ENCODE measurements at places on chromosomes 2 and 18.

DNA sequence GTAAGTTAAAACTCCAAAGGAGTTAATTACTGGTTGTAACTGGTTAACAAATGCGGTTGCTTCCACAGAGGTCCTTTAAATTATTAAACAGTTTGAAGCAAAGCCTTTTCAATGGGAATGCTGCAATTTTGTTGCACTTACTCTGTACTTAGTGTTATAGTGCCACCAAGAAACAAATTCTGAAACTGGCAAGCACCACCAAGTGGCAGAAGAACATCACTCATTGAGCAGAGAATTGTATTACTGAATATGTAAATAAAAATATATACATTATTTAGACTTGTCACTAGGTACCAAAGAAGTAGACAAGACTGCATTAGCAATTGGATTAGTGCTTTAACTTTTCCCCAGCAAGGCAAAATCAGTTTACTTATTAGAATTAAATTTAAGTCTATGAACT, 2.6 kb upstream of the TMEFF2 start:
- no peak for DNase-seq

GRCh38 chr2:224211181-224211480, 172.0 kb upstream of the SERPINE2 start:
- no peak for DNase-seq

DNA sequence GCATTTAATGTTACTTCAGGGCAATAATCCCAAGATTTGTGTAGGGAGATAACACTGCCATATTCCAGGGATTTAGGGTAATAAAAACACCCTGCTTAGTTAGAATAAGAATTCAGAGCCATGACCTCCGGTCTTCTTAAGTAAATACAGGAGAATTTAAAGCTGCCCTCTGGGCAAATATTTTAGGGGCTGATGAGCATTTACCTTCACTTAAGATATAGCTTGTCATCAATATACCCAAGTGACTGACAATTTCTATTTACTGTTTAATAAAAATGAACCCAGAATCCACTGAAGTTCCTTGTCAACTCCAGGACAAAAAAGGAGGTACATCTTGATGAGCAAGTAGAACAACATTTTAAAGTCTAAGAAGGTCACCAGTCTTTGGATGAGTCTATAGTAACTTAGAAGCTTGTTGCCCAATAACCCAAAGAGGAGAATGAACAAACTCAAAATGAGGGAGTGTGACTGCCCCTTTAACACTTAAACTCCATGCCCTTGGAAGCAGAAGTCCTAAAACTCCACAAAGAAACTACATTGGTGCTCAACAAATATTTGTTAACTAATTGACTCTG, 24.3 kb upstream of the IKZF2 start:
- no peak for DNase-seq

- DNase-seq = no peak
Measured at GRCh38 chr2:240163844-240164574, 23.6 kb upstream of the OTOS start.

DNA sequence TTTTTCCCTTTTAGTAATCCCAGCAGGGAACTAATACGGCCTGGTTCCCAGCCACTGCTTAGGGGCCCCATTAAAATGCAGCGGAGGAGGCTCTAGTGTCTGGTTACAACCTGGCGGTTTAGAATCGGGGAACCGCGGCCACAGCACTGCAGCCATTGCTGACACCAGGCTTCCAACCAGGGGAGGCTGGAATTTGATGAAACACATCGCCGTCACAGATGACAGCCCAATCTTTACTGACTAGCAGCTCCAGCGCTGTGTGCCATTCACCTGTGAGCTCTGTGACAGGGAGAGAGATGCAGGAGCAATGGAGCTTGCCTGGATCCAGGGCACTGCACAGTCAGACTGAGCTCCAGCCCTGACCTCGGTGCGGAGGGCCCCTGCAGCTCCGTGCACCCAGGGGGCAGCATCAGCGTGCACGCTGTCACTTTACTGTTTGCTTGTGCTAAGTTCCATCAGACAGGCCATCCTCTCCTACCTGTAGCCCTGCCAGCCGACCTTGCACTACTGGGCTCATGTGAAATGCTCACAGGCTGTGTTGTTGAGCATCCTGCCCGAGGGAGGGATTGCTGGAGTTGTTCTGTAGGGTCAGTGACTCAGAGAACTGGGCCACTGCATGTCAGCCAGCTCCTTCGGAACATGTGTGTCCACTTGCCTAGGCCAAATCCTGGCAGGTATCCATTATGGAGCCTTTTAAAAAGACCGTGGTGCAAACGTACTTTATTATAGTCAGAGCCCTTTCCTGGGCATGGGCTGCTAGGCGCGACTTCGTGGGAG, 203.5 kb downstream of the SEPTIN10 start:
- no peak for DNase-seq

DNA sequence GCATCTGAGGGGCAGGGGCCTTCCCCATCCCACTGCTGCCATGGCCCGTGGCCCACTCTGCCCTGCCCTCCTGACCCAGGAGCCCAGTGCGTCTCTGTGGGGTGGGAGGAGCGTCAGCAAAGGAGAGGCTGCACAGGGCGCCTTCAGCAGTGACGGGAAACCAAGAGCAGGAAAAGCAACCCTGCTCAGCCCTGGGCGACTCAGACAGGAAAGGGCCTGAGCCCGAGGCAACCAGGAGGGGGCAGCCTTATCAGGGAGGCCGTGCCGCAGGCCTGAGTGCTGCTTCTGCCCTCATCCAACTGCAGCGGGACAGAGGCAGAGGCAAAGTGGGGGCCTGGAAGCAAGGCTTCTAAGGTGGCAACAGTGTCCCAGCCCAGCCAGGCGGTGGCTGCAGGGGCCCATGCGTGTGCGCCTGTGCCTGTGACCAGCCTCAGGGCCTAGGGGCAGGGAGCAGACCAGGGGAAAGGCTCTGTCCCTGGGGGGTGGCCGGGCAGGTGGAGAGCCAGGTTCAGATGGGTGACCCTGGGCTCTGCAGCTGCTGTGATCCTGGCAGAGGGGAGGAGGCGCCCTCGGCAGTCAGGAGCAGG, 23.3 kb upstream of the ALPI start:
- DNase-seq = no peak

DNA sequence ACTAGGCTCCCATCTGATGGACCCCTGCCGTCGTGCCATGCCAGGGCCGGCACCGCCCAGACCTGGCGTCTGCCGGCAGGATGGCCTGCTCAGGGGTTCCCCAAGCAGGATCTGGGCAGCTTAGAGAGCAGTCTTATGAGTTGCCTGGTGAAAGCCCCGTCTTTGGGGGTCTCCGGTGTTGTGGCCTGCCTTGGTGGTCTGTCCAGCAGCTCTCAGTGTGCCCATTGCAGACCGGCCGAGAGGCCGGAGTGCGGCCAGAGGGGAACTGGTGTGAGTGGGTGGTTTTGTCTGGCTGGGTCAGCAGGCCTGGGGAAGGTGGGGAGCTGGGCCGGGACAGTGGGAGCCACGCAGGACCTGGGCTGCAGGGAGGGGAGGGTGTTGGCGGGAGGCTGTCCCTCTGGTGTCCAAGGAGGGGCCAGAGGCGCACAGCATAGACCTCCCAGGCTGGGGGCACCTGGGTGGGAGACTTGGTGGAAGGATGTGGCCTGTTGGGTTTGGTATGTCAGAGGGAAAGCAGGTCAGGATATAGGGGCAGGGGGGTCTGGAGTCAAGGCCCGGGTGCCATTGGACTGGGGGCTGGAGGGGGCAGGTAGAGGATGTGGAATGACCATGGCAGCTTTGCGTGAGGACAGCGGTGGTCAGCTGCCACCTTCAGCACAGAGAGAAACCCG, 16.5 kb downstream of the GPC1 start:
- no peak for DNase-seq

- DNase-seq = no peak
Measured at GRCh38 chr2:31413862-31414550, 536 bp downstream of the XDH start.

DNA sequence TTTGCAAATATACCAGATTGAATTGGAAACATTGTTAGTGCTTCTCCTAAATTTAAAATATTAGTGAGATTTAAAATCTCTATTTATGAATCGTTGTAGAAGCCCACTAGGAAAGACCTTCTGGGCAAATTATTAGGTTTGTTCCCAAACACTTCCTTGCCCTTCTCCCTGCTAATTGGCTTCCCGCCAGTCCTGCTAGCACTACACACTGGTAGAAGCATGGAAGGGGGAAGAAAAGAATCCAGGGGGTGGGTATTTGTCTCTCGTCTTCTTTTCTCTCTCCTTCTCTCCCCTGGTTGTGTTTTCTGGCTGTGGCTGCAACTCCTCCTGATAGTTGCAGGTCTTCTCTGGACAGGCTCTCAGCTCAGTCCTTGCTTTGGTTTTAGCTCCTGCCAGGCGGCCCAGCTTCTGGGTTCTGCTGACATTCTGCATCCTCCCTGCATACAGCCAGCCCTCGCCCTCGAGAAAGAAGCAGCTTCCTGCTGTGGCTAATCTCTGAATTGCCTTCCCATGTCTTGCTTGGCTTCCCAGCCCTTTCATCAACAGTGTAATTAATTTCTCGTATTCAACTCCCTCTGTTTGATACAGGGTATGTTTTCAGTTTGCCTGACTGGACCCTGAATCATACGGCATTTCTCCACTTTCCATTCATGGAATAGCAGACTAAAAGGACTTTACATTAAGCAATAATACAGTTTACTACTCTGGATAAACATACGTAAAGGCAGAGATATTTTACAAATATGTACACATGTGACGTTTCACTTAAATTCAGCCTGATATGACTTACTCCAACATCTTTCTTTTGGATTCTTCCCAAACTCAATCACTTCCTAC, 6.9 kb upstream of the PARD3B start:
- DNase-seq = no peak

GRCh38 chr2:238171575-238172187, 12.9 kb downstream of the ERFE start:
- no peak for DNase-seq

DNA sequence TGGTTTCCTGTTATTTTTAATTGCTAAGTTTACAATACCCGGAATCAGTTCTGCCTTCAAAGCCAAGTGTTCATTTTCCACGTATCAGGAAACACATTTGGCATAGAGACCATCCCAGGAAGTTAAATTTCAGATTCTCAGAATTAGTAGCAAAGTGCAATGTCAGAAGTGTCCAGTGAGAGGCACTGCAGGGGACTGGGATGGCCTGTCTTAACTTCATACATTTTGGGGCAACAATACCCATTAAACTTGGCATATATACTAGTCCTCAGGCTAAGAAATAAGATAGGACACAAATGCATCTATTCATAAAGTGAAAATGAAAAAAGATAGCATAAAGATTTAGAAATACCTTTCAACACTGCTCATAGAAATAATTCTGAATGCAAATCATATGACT, 1.5 kb upstream of the IL1RL2 start:
- no peak for DNase-seq

DNA sequence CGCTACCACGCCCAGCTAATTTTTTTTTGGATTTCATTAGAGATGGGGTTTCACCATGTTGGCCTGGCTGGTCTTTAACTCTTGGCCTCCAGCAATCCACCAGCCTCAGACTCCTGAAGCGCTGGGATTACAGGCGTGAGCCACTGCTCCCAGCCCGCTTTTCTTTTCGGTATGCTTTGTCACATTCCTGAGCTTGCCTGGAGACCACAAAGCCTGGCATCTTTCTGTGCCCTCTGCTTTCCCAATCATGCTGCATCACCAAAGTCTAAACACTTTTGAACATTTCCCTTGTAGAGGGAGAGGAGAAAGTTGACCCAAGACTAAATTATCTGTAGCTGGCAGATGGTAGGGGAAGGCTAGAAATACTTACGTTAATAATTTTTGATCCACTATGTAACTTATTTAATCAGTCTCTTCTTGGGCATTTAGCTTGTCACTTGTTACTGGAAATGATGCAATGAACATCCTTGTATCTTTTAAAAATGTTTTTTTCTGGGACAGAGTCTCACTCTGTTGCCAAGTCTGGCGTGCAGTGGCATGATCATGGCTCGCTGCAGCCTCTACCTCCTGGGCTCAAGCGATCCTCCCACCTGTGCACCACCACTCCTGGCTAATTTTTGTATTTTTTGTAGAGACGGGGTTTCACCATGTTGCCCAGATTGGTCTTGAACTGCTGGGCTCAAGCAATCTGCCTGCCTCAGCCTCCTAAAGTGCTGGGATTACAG, 2.7 kb upstream of the NPC1 start:
- no peak for DNase-seq
